Fibroblast of the aortic adventitia (primary cell): ENCODE measurements at places on chromosomes 1 and 21. TPM values are rescaled to one million over a fixed set of nuclear protein-coding genes. Genes with fewer than 3 reads are reported as not detected.

AIRE gene
- not detected in 2 replicates for total RNA-seq

GRCh38 chr1:207004931-207005830, 27.4 kb downstream of the C1orf116 start:
- peak; percentile 70 for DNase-seq

DNA sequence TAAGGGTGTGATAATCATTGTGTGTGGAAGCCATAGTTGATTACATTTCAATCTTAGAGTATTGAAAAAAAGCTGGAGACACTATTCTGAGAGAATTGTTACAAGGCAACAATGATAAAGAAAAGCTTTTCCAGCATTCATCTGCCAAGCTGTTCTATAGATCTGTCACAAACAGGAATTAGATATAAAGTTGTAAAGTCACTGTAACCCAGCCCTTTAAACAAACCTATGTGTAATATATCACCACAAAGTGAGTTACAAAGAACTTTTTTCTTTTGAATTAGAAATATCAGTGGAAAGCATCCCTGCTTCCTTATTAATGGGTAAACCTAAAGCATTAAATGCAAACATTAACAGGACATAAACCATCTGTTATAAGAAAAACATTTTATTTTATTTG, 55.4 kb downstream of the RPAP2 start:
- DNase-seq = no peak

GRCh38 chr1:93362237-93362636, 16.5 kb downstream of the DR1 start:
- no peak for DNase-seq

DNA sequence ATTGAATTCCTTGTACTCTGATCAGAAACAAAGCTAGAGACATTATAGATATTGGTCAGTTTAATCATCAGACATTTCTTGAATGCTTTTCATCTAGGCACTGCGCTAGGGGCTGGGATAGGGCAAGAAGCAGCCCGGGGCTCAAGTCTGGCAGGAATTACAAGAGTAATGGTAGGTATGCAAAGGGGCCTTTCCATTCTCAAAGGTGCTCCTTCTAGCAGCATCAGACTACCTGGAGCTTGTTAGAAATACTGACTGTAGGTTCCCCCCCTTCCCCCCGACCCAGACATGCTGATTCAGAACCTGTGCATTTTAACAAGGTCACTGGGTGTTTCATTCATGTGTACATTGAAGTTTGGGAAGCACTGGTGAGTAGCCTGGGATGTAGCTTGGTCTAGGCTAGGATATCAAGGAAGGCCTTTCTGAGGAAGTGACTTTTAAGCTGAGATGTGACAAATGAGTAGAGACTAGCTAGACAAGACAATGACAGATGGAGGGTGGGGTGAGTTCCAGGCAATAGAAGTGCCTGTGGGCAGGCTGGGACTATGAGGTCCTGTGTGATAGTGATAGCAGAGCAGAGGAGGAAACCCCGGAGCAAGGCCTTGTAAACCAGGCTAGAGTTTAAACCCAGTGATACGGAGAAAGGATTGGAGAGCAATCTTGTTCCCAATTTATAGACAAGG, 26.3 kb downstream of the NFASC start:
- no peak for DNase-seq

DNA sequence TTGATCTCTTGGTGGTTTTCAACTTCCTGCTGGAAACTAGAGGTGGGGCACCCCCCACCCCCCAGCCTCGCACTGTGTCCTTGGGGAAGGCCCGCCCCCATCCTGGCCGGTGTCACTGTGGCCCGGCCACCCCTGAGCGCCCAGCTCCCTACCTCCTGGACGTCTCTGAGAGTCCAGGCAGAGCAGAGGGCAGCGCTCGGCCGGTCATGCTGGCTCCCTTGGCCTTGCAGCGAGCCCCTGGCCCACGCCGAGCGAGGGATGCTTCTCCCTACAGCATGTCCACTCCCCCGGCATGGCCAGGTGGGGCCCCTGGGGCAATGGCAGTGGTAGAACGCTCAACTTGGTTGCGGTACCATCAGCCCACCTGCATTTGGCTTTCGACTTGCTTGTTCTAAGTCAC, 28.7 kb upstream of the TRAPPC10 start:
- DNase-seq = no peak

GRCh38 chr1:81802707-81803430, 2.1 kb downstream of the ADGRL2 start:
- DNase-seq = peak; percentile 67

DNA sequence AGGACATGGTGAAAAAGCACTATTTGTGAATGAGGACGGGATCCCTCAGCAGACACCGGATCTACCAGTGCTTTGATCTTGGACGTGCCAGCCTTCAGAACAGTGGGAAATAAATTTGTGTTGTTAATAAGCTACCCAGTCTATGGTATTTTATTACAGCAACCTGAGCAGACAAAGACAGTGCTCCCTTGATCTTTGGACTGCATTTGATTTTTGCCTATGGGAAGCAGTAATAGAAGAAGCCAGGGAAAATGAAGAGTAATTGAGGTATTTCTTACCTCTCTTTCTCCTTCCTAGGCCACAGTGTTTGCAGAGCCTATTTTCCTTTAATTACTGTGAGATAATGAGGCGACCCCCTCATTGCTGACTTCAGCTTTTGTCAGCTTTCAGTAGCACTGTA, 87.9 kb downstream of the PDE4B start:
- no peak for DNase-seq

GRCh38 chr1:88001460-88001859, 672.8 kb downstream of the LMO4 start:
- peak; percentile 33 for DNase-seq

FMO4 gene
- 4.8 and 7.2 TPM in 2 replicates for total RNA-seq

DNA sequence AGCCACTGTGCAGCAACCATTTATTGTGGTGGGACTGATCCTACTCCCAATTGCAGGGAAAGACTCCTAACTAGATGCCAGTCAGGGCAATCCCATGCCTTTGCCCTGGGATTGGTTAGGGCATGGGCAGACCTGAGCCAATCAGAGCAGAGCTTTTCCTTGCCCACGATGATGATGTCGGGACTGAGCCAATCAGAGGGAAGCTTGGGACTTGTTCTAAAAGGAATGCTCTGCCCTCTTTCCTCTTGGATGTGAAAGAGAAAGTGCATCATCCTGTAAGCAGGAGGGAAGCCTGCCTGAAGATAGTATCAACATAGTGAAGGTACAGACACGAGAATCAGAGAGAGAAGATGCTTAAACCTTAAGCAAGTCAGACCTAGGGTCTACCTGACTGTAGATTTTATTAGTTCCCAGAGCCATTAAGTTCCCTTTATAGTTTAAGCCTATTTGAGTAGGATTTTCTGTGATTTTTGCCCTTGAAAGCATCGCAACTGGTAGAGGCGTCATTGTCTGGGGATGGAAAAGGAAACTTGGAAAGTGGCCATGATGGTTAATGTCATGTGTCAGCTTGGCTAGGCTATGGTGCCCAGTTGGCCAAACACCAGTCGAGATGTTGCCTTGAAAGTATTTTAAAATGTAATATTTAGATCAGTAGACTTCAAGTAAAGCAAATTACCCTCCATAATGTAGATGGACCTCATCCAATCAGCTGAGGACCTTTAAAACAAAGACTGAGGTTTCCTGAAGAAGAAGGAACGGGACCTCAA, 19.9 kb downstream of the IRF2BP2 start:
- peak; percentile 50 for DNase-seq

GRCh38 chr1:206921772-206922265, at the start of gene FCMR:
Gene FCMR, minus strand, starts transcription at chr1:206921941. Its CDS starts 87 bp downstream, at chr1:206921854.
- DNase-seq = no peak

- no peak for DNase-seq
Observed at GRCh38 chr1:21814241-21814918, 2.3 kb downstream of the LDLRAD2 start.

LRRC71 gene
- total RNA-seq = 0.09 TPM in 1 of 2 replicates, not detected in the other

GRCh38 chr1:21340230-21340945, 50.1 kb upstream of the ECE1 start:
- no peak for DNase-seq

DENND1B gene
- 10.1 and 19.5 TPM in 2 replicates for total RNA-seq

UBXN11 gene
- 5.2 and 8.9 TPM in 2 replicates for total RNA-seq
